ENCODE measurements at places on chromosomes 7 and 10. TPM values are rescaled to one million over a fixed set of nuclear protein-coding genes. Genes with fewer than 3 reads are reported as not detected.

Gene SPDYE6
- not detected for total RNA-seq

Gene OPALIN
- not detected for total RNA-seq

Gene CALML3
- total RNA-seq: not detected

Gene ARID5B
- 1.4 TPM for total RNA-seq

Gene NUPR2
- not detected for total RNA-seq

Gene NPSR1
- total RNA-seq: not detected

Gene SUN3
- total RNA-seq: not detected

Gene ELFN1
- 1.3 TPM for total RNA-seq

Gene TRPV5
- not detected for total RNA-seq

Gene HOXA2
- total RNA-seq: 1.8 TPM

Gene OPN4
- not detected for total RNA-seq

Gene PRKCQ
- 0.22 TPM for total RNA-seq

Gene FRMD4A
- 4.2 TPM for total RNA-seq

Gene DENND2A
- 0.09 TPM for total RNA-seq

Gene SPDYE5
- not detected for total RNA-seq

Gene DDC
- total RNA-seq: not detected

Gene CCDC71L
- total RNA-seq: 8.3 TPM

Gene THSD7A
- 5.7 TPM for total RNA-seq

Gene VPS41
- 35.8 TPM for total RNA-seq

Gene CELF2
- total RNA-seq: 0.14 TPM

Gene GPR37
- total RNA-seq: 3.8 TPM

Gene VWC2
- total RNA-seq: not detected

Gene GARIN1A
- total RNA-seq: 0.03 TPM

Gene ETV1
- total RNA-seq: 81.6 TPM

Gene PAPSS2
- 209 TPM for total RNA-seq
